Stimulated activated CD8-positive, alpha-beta memory T cell treated with anti-CD3 and anti-CD28 coated beads, Interleukin-4, amount 100 ng/mL, for 1 hour (primary cell): ENCODE measurements at places on chromosomes 3 and 15.

DNA sequence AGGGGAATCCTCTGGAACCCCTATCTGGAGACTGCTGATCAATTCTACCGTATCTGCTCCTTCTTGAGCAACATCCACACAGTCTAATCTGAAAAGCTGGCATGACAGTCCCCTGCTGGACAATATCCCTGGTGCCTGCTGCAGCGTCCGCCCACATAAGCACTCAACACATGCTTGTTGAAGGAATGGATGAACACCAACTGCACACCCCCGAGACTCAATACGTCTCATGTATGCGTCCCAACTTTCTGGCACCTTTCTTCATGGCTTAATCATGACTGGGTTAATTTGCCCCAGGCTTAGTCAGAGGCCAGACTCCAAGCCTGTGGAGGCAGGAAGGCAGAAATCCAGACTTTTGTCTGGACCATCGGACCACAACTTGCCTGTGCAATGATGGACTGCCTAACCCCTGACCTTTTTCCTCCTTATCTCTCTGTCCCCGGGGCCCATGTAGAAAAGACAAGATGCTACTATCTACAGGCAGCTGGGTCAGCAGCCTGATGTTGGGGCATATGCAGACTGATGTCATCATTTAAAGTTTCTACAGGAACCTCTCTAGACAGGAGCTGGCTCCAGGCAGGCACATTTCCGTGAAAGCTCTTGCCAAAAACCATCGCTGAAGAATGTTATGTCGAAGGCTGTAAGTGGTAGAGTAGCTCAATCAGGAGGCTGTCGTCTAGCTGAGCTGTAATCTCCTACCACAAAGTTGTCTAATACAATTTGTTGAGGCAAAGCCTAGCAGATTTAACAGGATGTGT, 114.1 kb upstream of the TPM1 start:
- DNase-seq, result no peak

- DNase-seq, result no peak
Measured at GRCh38 chr3:115233021-115233420, 85.9 kb upstream of the ZBTB20 start.

DNA sequence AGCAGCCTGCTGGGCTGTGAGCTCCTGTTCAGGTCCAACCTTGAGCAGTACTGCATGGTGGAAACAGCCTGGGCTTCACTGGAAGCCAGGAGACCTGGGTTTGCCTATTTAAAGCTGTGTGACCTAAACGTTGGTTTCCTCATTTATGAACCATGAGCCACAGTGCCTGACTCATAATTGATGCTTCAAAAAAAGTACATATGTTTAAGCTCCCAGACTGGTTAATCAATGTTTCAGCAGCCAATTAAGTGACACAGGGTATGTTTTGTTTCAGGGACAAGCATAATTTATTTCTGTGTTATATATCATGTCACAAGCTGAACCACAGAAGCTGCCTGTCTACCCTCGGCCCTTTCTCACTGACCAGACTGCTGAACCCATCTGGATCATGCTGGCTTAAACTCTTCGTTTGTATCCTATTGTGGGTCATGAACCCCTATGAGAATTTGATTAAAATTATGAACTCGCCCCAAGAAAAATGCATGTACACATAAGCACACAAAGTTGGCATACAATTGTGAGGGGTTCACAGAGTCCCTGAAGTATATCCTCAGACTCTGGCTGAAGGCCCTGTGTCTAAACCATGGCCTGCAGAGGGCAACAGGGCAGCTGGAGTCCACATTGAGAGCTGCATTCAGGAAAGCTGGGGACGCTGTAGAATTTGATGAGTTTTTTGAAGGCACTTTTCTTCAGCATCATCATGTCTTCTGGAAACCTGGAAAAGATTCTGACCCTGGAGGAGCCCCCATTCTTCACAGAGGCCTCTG, 23.7 kb downstream of the HDC start:
- no peak for DNase-seq

- no peak for DNase-seq
Measured at GRCh38 chr3:70861855-70862254, 549.4 kb upstream of the MDFIC2 start.

DNA sequence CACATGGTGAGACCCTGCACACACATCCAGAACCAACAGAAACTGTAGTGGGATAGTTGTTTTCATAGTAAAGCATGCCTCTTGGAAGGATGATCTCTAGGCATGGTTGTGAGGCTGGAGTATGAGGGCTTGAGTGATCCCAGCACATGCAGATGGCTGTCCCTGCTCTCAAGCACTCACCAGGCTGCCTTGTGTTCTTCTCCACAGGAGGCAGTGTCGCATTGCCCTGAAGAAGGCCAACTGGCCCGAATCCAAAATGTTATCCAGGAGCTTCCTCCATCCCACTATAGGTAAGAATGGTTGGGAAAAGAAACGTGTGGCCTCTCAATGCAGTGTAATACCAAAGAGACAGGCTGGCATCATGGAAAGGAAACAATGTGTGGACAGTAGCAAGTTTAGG, 82.7 kb downstream of the TMEM39A start:
- DNase-seq, result no peak

GRCh38 chr3:139472380-139473010, 3.8 kb downstream of the RBP2 start:
- DNase-seq, result no peak

- no peak for DNase-seq
Measured at GRCh38 chr3:14885307-14885706, 62.1 kb upstream of the NR2C2 start.

GRCh38 chr15:63979262-63979793, 67.0 kb downstream of the DAPK2 start:
- DNase-seq, result no peak

GRCh38 chr15:68289057-68289456, 11.5 kb downstream of the FEM1B start:
- no peak for DNase-seq

DNA sequence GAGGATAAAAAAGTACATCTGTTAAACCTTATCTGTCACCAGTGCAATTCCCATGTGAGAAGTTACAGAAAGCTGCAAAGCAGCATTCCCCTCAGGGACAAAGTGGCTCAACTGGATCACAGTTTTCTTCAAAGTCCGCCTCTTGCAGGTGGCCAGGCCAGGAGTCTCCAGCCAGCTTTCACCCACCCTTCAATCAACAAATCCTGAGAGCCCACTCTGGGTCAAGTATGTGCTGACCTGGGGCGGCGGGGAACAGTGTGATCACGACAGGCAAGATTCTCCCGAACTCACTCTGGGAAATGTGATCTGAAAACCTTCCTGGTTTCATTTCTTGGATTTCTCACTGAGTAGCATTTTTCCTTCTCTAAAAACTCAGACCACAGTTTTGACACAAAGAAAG, 39.2 kb downstream of the RFT1 start:
- no peak for DNase-seq

GRCh38 chr3:102483556-102483955, 48.7 kb downstream of the ZPLD1 start:
- no peak for DNase-seq

- DNase-seq, result no peak
Measured at GRCh38 chr15:77350792-77351191, 69.1 kb downstream of the PEAK1 start.

GRCh38 chr15:41689834-41690233, 29.6 kb downstream of the MGA start:
- DNase-seq, result no peak

GRCh38 chr3:149494022-149494758, 19.7 kb downstream of the TM4SF4 start:
- no peak for DNase-seq

DNA sequence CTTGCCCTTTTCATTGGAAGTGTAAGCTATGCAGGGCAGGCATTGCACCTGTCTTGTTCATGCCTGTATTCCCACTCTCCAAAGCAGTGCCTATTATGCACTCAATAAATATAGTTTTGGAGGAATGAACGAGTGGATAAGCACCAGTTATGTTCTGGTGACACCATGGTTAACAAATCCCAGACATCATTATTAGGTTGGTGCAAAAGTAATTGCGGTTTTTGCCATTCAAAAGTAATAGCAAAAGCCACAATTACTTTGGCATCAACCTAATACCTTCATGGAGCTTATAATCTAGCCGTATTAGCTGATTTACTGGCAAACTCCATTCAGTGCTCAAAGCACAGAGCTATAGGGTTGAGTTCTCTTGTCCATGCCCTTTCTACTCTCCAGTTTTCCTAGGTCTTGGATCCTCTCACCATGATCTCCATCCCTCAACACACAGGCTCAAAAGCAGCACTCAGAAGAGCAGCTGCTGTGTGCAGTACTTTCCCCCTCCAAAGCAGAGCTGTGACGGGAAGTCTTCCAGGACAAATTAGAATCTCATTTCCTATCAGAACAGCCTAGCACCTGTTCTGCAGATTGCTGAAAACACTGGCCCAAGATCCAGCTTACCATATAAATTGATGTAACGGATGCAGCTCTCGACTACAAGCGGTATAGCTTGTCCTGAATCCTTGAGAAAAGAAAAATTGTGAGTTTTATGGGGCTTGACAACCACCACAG, 63.2 kb upstream of the RAD18 start:
- no peak for DNase-seq

GRCh38 chr3:11238060-11238459, 34.1 kb upstream of the ATG7 start:
- DNase-seq, result no peak

GRCh38 chr15:65028921-65029735, at the start of gene MTFMT:
Gene MTFMT (minus strand): TSS chr15:65029639. CDS start chr15:65029613, 26 bp downstream.
- DNase-seq, result peak; percentile 92

GRCh38 chr3:178971614-178972013, 100.0 kb downstream of the ZMAT3 start:
- no peak for DNase-seq

GRCh38 chr15:32029409-32029861, 880 bp upstream of the CHRNA7 start:
- no peak for DNase-seq

DNA sequence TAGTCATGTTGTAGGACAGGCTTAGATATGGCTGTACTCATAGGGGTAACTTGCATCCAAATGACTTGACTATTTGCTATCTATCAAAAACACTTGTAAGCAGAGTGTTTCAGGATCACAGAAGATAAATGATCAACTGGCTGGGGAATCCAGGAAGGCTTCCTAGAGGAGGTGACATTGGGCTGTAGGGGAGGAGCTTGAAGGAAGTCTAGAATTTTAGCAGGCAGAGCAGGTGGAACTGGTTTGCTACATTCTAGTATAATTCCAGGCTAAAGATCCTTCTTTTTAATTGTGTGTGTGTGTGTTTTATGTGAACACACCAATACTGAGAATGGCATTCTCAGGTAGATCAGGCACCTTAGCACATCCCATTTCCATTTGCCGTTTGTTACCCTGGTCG, 380.3 kb downstream of the MCTP2 start:
- no peak for DNase-seq

- no peak for DNase-seq
Measured at GRCh38 chr15:99997112-99997651, 263.9 kb upstream of the LYSMD4 start.

- DNase-seq, result peak; percentile 83
Measured at GRCh38 chr3:39051649-39052561, at the start of the genes SCN11A and WDR48. Gene SCN11A (minus strand): TSS chr3:39051944. CDS start chr3:38950362, 101,582 bp downstream. Gene WDR48 (plus strand): TSS chr3:39052016. CDS start chr3:39052026, 10 bp downstream.

- no peak for DNase-seq
Measured at GRCh38 chr3:149877668-149878067, 64.7 kb downstream of the RNF13 start.

DNA sequence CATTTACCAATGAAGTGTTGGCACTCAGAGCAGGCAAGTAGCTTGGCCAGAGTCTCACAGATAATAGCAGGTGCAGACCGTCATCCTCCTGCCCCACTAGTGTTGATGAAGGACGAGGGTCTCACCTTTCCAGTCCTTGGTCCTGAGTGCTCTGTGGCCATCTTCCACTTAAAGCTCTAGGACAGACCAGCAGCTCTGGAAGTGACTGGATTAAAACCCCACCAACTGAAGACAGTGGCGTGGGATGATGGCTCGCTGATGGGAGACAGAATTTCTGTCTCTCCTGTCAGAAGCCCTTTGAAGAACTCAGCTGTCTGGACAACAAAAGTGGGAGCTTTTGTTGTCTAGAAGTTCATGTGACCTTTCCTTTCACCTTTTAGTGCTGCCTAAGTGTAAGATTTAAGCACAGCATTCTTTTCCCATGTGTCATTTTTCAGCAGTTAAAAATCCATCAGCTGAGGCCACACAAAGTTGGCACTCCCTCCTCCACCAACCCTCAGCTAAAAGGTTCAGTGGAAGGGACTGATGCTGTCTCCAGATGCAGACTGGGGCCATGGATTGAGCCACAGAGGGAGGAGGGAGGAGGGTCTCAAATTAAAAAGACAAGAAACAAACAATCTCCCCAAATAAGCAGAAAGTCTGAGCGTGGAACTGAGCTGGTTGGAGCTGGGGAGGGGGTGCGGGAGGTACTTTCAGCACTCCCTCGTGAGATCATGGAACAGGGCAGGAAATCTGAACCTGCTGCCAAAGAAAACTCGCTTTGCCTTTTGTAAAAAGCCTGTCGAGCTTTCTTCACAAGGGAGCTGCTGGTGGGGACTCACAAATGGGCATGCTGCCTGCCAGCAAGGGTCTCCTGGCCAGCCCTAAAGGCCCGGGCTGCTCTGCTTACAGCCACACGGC, 148.5 kb upstream of the CTDSPL start:
- DNase-seq, result no peak

DNA sequence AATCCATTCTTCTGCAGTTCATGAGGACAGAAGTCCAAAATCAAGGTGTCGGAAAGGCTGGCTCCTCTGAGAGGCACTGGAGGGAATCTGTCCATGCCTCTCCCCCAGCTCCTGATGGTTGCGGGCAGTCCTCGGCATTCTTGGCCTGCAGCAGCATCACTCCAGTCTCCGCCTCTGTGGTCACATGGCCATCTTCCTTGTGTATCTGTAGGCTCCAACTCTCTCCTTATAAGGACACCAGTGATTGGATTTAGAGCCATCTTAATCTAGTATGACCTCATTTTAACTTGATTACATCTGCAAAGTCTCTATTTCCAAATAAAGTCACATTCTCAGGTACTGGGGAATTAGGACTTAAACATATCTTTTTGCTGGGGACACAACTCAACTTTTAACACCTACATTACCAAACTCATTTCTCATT, 56.0 kb upstream of the FLNB start:
- no peak for DNase-seq

DNA sequence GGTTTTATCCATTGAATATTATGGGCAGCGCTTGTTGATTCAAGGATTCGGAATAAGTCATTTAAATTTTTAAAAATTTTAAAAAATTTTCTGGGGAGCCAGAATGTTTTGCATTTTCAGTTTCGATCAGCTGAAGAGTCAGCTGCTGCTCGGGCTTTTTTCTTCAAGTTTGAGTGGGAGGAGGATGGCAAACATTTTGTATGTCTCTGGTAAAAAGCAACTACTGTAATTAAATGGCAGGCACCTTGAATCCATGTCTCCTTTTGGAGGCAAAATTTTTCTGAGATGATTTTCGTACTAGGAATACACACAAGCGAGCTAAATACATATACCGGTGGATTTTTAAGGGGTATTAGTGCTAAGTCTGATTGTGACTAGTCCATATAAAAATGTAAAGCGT, 612 bp downstream of the C3orf38 start:
- DNase-seq, result no peak

DNA sequence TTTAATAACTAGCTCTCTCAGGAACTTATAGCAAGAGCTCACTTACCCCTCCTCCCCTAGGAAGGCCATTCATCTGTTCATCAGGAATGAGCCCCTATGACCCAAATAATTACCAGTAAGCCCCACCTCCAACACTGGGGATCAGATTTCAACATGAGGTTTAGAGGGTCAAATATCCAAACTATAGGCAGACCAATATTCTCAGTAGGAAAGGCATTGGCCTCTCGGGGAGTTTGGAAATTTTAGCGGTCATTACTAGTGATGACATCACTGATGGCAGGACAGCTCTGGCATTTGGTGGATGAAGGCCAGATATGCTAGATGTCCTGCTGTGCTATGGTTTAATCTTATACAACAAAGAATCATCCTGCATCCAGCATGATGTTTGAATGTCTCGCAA, 15.2 kb upstream of the CD47 start:
- no peak for DNase-seq
